ENCODE measurements at places on chromosomes 1 and 21.

DNA sequence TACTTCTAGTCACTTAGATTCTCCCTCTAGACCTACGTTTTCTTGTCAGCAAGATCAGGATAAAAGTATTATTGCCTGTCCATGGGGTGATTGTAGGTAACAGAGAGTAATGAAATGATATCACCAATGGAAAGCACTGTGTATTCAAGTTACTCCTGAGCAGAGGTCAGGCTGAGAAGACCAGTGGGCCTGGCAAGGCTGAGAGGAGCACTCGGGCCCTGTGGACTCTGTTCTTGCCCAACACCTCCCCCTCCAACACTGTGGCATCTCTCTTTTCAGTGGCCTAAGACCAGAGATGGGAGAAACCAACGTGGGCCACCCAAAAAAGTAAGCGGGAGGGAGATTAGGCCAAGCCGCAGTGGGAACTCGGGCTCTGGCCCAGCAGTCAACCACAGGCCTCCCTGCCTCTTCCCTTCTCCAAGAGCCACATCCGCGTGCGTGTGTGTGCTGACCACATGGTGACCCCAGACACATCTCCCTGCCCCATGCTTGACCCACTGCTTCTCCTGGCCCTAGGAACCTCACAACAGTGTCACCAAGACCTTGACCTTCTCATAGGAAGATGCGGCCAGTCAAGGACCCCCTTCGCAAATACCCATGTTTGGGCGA lies 12.3 kb downstream of the RORC start:
- no peak for DNase-seq

DNA sequence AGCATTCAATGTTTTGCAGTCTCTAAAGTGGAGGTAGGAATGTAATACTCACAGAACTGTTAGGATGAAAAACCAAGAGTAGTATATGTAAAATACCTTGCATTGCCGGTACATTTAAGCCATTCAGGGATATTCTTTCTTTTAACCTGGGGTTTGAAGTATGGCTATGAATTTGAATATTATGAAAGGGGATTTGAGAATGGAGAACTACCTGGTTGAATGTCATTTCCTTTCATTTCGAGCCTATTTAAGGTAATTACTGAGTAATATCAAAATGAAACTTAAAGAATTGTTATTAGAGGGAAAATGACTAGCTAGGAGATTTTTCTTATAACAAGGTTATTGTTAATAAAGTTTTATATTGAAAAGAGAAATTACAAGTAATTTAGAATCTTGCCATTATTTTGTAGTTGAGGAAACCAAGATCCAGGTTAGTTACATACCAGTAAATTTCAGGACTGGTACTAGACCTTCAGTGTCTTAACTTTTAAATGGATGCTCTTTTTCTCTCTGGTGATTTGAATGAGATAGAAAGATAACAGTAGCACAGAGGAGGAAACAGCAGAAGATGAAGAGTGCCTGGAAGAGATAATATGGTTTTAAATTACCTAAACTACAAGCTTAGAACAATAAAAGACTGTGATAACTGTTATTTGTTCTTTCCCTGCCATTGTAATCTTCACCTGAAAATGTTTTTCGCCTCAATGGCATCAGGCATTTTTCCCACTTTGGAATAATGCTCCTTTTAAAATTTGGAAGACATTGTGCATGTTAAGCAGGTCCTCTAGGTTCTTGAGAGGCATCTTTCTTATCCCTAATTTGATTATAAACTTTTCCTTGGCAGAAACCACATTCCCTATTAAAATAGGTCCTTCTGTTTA lies 103.2 kb downstream of the PKN2 start:
- DNase-seq = no peak

- no peak for DNase-seq
These were observed 36.7 kb upstream of the RASAL2 start for GRCh38 chr1:178057141-178057765.

DNA sequence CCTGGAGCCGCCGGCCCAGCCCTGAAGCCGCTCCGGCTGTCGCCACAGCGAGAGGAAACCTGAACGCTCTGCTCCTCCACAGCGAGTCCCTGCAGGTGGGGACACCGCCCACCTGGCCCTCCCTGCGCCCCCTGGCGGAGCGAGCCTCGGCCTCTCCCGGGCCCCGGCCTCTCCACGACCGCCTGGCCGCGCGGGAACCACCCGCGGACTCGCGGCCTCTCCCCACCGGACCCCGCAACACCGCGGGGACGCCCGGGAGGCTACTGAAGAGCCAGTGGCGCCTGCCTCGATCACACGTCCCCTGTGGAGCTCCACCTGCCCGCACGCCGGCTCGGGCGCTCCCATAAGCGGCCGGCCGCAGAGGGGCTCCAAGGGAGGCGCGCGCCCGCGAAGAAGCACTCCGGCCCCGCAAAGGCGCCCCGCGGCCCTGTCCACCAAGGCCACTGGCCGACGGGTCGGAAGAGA lies 109.6 kb downstream of the KCNN3 start:
- DNase-seq = no peak

- no peak for DNase-seq
These were observed 35.9 kb downstream of the PARP1 start for GRCh38 chr1:226371866-226372490.

- DNase-seq = no peak
These were observed 58.5 kb downstream of the WDR4 start for GRCh38 chr21:42820616-42821465.

DNA sequence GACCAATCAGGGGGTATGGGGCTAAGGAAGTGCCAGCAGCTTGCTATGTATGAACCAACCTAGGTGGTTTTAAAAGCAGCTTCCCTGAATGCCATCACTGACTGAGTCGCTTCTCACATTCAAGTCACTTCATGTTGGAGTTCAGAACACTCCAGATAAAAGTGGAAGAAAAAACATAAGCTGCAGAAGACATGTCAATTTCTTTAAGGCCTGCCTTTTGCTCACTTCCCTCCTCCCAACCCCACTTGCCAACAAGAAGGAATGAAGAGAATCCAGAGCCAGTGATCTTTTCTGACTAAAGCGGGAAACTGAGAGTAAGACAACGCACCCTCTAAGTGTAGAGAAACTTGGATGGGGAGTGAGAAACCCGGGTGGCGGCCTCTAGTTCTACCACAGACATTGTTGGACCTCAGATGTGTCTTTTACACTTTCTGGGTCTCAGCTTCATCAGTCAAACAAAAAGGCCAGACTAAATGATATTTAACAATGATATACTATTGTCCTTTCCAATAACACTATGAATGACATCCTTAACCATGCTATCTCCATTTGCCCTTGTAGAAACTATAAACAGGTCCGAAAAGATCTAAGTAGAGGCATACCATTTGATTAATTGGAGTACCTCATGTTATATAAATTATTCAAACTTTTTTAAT lies 54.1 kb downstream of the LUZP1 start:
- no peak for DNase-seq

- DNase-seq = no peak
These were observed 254.8 kb downstream of the ZNF648 start for GRCh38 chr1:181806746-181807145.
